ENCODE measurements at places on chromosomes 12 and 14. TPM values are rescaled to one million over a fixed set of nuclear protein-coding genes. Genes with fewer than 3 reads are reported as not detected.

DNA sequence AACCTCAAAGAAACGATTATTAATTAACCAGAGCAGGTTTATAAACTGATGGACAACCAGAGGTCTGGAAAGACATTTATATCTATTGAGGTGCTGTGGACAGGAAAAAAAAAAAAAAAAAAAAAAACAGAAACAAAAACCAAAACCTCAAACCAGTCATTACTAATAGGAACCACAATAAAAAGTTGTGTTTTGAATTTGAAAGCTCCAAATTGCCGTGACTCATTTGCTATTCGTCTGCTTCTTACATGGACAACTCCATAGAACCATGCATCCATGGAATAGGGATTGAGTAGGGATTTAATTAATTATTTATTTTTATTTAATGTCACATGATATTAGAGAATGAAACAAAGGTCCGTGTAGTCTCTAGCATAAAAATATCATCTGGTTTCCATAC is 134.1 kb upstream of the SSTR1 start:
- DNase-seq, result peak; percentile 20
- no peaks in the 10 kb centered on the region for H3K27me3 ChIP-seq
- H3K4me3 ChIP-seq, result no peak overlapping the region

DNA sequence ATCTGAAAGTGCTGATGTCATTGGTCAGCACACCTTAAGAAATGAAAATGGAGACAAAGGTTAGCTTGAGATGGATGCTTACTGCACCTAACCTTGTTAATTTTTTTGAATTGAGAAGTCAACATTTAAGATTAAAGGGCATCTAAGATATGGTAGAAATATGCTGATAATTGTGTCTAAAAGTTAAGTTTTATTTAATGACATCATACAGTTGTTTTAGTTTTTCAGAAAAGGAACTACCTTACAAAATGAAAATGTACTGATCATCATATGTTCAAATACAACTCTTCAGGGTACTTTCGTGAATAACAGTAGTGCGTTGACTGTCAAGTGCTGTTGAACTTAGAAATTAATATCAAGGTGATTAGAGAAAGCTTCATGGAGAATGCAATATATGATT is 2.5 kb downstream of the SMCO3 start:
- DNase-seq, result no peak
- no peak overlapping the region for H3K4me3 ChIP-seq
- no peaks in the 10 kb centered on the region for H3K36me3 ChIP-seq

GRCh38 chr14:56782711-56783110 is 27.6 kb downstream of the OTX2 start:
- H3K36me3 ChIP-seq, result no peaks in the 10 kb centered on the region
- H3K4me1 ChIP-seq, result no peaks in the 10 kb centered on the region
- H3K27ac ChIP-seq, result no peak overlapping the region
- no peak overlapping the region for H3K4me3 ChIP-seq

DNA sequence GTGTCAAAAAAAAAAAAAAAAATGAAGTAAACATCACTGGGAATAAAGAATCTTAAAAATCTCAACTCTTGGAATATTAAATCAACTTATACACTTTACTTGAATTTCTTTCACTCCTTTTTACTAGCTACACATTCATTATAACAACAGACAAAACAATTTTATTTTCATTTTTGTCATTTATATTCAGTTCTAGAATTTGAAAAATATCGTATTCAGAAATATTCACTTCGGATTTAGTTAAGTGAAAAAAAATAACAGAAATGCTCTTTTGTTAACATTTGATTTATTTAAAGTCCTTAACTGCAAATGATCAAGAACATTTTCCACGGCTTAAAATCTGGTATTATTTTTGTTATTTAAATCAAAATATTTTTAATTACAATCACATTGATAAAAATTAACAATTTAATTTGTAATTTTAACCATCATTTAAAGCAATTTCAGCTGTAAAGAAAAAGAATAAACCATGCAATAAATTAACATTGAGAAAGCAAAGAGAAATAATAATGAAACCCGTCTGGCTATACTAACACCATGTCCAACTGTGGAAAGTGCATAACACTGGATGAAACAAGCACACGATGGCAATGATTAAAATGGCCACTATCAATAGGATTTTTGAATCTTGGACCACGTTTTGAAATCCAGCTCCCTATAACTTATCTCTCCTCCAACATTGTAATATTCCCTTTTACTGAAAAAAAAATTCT is 5.2 kb downstream of the FOXA1 start:
- no peak for DNase-seq
- no peak overlapping the region for H3K4me3 ChIP-seq
- H3K27ac ChIP-seq, result peak overlapping the region; percentile 92
- H3K36me3 ChIP-seq, result peaks cover 28% of the 10 kb centered on the region
- no peaks in the 10 kb centered on the region for H3K27me3 ChIP-seq

DNA sequence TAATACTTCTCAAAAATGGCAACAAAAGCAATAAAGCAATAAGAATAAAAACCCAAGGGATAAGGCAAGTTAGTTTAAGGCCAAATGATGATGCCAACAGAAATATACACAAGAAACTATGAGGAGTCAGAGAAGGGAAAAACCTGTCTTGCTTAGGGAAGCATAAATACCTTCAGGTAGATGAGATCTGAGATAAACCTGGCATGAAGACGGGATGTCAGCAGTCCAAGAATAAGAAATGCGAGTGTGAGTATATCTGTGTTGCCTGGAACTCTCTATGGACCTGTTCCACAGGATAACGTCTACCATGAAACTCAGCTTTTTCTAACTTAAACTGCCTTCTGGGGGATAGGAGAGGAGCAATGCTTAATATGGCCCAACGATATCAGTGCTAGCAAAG is 30.6 kb downstream of the KCNH5 start:
- no peaks in the 10 kb centered on the region for H3K4me1 ChIP-seq
- no peak for DNase-seq
- H3K27me3 ChIP-seq, result peaks cover 2% of the 10 kb centered on the region
- H3K36me3 ChIP-seq, result no peaks in the 10 kb centered on the region

DNA sequence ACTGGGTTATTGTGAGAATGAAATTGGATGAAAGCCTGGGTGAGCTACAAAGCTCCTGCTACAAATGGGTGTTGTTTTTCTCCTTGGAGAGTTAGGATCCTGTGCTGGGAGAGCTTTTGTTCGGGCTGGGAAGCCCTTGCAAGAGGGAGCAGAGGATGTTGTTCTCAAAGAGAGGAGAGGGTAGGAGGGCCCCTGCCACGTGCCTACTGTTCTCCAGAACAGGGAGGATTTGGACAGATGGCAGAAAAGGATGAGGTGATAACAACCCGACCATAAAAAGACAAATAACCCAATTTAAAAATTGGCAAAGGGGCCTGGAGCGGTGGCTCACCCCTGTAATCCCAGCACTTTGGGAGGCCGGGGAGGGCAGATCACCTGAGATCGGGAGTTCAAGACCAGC is 68.8 kb downstream of the GALNT16 start:
- DNase-seq, result no peak
- H3K36me3 ChIP-seq, result peaks cover 26% of the 10 kb centered on the region
- no peak overlapping the region for H3K27ac ChIP-seq
- no peak overlapping the region for H3K4me3 ChIP-seq
- H3K4me1 ChIP-seq, result no peaks in the 10 kb centered on the region

DNA sequence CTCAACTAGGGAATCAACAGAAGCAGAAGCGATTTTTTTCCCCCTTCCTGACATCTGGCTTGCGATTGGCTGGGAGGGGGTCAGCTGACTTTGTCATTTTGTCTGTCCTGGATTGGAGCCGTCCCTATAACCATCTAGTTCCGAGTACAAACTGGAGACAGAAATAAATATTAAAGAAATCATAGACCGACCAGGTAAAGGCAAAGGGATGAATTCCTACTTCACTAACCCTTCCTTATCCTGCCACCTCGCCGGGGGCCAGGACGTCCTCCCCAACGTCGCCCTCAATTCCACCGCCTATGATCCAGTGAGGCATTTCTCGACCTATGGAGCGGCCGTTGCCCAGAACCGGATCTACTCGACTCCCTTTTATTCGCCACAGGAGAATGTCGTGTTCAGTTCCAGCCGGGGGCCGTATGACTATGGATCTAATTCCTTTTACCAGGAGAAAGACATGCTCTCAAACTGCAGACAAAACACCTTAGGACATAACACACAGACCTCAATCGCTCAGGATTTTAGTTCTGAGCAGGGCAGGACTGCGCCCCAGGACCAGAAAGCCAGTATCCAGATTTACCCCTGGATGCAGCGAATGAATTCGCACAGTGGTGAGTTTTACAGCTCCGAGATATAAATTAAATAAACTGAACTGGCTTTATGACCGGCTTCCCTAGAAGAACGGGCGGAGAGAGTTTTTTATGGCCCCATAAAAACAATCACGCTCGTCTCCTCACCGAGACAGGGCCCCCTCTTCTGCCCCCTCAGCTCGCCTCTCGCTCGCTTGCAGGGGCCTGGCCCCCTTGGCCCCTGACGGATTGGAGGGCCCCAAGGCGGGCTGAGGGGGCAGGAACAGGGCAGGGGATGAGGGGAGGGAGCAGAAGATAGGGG is at the start of gene HOXC6:
HOXC6 (plus strand) TSS at position 127 of the 888 bp plus-strand sequence; CDS start at position 209, 82 bp downstream.
- peak; percentile 38 for DNase-seq
- peak within 1 kb of the TSS; percentile 66 for H3K27ac ChIP-seq
- peak within 1 kb of the TSS; percentile 6 for H3K4me3 ChIP-seq

DNA sequence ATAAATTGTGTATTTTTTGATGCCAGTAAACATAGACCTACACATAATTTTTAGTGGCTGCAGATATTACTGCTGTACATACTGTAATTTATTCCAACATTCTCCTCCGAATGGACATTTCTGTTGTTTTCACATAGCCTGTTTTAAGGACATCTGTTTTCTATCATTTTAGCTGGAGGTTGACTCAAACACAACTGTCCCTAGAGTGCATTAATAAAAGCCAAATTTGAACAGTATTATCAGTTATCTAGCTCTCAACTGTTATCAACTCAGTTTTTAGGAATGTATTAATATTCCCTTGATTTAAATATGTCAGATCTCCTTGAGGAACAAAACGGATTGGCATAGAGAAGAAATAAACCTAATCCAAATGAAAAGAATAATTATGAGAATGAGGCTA is 17.2 kb upstream of the PIWIL1 start:
- no peak for DNase-seq
- H3K36me3 ChIP-seq, result no peaks in the 10 kb centered on the region
- no peak overlapping the region for H3K4me3 ChIP-seq

DNA sequence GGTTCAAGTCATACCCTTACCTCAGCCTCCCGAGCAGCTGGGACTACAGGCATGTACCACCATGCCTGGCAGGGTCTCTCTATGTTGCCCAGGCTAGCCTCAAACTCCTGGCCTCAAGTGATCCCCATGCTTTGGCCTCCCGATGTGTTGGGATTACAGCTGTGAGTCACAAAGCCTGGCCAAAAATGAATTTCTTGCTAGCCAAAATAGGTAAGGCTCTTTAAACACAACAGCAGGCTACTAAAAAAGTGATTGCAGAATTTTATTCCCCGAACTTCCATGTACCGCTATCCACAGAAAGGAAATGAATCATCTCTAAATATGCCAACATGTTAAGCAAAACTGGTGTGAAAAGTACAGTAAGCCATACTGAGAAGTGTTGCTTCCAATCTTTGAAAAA is 50.6 kb downstream of the WDHD1 start:
- no peaks in the 10 kb centered on the region for H3K4me1 ChIP-seq
- DNase-seq, result no peak
- H3K27me3 ChIP-seq, result no peaks in the 10 kb centered on the region
- H3K4me3 ChIP-seq, result no peak overlapping the region
- no peak overlapping the region for H3K27ac ChIP-seq

GRCh38 chr14:101005447-101005846 is 101.9 kb upstream of the RTL1 start:
- H3K27me3 ChIP-seq, result no peaks in the 10 kb centered on the region
- no peak for DNase-seq
- H3K4me3 ChIP-seq, result no peak overlapping the region
- peaks cover 2% of the 10 kb centered on the region for H3K4me1 ChIP-seq
- H3K27ac ChIP-seq, result no peak overlapping the region

GRCh38 chr14:34843011-34843554 is 32.1 kb downstream of the BAZ1A start:
- no peak overlapping the region for H3K27ac ChIP-seq
- no peaks in the 10 kb centered on the region for H3K4me1 ChIP-seq
- no peak overlapping the region for H3K4me3 ChIP-seq
- DNase-seq, result peak; percentile 4

DNA sequence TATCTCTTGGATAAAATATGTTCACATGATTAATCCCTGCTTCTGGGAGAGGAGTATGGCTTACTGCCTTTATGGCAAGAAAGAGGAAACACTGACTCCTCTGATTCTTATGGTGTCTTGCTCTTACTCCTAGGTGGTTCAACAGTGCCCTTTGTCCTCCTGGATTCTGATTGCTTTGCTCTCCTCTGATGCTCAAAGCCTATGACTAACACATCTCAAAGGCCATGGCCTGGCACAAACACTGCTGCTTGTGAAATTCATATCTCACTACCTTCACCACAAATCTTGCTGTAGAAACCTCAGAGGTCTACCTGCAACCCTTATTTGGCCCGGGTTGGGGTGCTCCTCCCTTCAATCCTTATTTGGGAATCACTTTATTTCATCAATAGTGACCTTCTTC is 217.2 kb downstream of the C12orf50 start:
- no peak overlapping the region for H3K27ac ChIP-seq
- no peaks in the 10 kb centered on the region for H3K36me3 ChIP-seq
- no peaks in the 10 kb centered on the region for H3K27me3 ChIP-seq

AMDHD1 gene
- 0.81 TPM for polyA plus RNA-seq

OGFOD2 gene
- polyA plus RNA-seq, result 25.0 TPM

AICDA gene
- 1.1 TPM for polyA plus RNA-seq

RNASE3 gene
- not detected for polyA plus RNA-seq

CELA1 gene
- not detected for polyA plus RNA-seq
